Cortex of kidney (tissue), 1 donor: ENCODE measurements at places on chromosomes 4 and X.

GRCh38 chr4:46254788-46255187 is 130.9 kb upstream of the GABRG1 start:
- DNase-seq, result no peak

- no peak for DNase-seq
These were observed 276.6 kb downstream of the ANK2 start for GRCh38 chr4:113325876-113326615.

- no peak for DNase-seq
These were observed 209.4 kb upstream of the NEIL3 start for GRCh38 chr4:177100307-177100706.

DNA sequence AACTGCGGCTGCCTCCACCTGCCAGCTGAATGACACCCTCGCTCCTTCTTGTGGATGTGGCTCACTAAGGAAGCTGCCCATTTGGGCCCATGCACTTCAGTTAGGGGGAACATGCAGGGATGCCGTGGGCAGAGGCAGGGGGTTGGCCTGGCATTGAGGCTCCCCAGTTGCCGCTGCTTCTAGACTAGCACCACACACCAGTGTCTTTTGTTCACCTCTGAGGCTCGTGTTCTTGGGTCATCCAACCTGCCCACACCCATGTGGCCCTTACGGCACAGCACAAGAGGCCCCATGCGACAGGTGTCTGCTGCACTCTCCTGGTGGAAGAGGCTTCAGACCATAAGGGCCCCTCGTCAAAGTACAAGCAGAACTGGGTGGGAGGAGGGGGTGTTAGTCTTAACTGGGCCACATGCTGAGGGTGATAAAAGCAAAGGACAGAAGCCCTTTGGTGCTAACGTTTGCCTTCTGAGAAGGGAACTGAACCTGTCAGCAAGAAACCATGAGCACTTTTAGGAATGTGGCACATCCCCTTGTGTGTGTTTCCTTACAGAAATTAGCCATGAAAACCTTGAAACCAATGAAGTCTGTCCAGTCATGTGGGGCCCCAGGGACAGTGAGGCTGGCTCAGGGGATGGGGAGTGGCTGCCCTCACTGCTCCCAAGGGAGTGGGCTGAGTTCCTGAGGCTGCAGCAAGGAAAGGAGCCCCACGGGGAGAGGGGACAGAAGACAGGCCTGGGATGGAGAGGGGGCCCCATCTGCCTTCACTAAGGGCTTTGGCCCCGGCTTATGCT is 39.2 kb downstream of the MAP7D3 start:
- no peak for DNase-seq

DNA sequence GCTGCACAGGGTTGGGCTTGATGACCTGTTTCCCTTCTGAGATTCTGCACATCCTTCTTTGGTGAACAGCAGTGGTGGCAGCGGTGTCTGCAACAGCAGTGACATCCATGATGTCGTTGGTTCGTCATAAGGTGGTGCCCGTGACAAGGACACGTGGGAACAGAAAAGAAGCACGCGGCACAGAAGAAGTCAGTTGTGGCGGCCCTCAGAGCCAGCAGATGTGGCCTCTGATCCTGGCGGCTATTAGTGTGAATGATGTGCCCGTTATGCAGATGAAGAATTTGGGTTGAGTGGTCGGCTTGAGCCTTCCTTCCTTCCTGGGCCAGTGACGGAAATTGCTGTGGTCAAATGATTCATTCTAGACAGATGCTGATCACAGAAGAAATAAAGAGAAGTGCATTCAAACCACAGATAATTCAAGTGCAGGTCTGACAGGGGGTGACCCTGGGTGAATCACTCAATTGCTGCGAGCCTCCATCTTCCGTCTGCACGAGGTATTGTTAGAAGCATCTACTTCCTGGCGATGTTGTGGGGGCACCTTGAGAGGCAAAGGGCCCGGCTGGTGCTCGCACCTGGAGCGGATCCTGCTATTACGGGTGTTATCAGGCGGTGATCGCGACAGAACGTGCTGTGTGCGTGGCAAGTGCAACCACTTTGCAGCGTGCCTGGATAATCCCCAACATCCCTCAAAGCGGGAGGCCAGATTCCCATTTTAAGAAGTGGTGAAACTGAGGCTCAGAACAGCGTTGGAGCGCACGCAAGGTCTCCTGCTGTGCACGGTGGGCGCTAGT is 215.2 kb upstream of the PSAPL1 start:
- no peak for DNase-seq

DNA sequence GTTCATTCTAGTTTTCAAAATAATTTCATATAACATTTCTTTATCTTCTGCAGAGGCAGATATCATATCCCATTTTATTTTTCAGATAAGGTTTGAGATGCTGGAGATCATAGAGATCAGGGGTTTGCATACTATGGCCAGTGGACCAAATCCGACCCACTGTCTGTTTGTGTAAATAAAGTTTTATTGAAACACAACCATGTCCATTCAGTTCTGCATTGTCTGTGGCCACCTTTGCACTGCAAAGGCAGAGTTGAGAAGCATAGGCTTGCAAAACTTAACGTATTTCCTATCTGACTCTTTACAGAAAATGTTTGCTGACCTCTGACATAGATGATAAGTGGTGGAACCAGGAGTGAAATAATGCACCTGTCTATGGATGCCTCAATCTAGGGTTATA is 63.9 kb upstream of the SOD3 start:
- DNase-seq, result no peak

DNA sequence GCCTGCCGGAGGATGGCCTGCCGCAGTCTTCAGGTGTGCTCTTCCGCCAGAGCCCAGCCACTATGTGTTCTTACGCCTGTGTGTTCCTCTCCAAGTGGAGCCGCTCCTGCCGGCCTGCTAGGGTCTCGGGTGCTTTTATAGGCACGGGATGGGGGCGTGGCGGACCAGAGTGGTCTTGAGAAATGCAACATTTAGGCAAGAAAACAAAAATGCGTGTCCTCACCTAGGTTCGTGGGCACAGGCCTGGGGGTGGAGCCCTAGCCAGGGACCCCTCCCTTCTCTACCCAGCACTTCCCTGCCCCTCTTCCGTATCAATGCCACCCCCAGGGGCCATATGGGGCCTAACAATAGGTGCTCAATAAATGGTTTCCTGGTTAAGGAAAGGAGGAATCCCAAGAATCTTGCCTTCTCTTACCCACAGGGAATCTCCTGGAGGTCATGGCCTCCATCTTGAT is 34.4 kb upstream of the LRBA start:
- DNase-seq, result no peak

- no peak for DNase-seq
These were observed 102.7 kb downstream of the TAB3 start for GRCh38 chrX:30786374-30786773.

DNA sequence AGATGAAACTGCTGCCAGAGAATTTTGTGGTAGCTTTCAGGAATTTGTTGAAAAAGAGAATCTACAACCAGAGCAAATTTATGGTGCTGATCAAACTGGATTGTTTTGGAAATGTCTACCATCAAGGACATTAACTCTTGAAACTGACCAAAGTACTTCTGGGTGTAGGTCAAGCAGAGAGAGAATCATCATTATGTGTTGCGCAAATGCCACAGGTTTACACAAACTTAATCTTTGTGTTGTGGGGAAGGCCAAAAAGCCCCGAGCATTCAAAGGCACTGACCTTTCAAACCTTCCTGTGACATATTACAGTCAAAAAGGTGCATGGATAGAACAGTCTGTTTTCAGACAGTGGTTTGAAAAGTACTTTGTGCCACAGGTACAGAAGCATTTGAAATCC is 2.1 kb downstream of the TIGD2 start:
- no peak for DNase-seq

DNA sequence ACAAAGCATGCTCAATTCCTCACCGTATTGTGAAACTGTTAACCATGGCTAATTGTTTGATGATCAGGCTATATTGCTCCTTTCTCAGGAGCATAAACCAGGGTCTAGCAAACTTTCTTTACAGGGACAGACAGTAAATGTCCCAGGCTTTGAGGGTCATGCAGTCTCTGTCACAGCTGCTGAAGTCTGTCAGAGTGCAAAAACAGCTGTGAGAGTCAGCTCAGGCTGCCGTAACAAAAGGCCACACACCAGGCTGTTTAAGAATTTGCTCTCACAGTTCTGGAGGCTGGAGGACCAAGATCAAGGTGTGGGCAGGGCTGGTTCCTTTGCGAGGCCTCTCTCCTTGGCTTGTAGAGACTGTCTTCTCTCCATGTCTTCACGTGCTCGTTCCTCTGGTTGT is 75.6 kb downstream of the GPR143 start:
- DNase-seq, result no peak

GRCh38 chr4:83331956-83332355 is 2.7 kb downstream of the HPSE start:
- DNase-seq, result no peak

GRCh38 chr4:176084769-176085168 is 19.1 kb downstream of the WDR17 start:
- DNase-seq, result no peak

DNA sequence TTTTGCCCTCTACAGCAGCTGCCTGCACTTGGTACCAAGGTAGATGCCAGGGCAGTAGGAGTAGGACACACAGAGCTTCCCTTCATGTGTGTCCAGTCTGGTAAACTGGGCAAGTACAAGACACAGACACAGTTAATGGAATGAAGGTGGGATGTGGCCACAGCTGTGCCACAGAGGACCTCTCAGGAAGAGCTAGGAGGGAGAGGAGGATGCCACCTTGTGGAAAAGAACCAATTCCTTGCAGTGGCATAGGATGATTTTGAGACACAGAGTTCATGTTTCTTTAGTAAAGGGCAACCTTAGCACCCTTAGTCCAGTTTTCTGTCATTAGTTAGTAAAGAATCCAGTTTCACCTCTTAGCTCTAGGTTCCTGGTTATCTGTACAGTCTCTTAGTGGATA is 36.3 kb upstream of the TBC1D14 start:
- DNase-seq, result no peak
